NCI-H2107 (cell line): ENCODE measurements at places on chromosomes 1 and 21.

GRCh38 chr1:29114654-29115053 is 9.0 kb downstream of the TMEM200B start:
- DNase-seq: no peak

GRCh38 chr1:91381844-91382243 is 22.8 kb downstream of the HFM1 start:
- DNase-seq: no peak

DNA sequence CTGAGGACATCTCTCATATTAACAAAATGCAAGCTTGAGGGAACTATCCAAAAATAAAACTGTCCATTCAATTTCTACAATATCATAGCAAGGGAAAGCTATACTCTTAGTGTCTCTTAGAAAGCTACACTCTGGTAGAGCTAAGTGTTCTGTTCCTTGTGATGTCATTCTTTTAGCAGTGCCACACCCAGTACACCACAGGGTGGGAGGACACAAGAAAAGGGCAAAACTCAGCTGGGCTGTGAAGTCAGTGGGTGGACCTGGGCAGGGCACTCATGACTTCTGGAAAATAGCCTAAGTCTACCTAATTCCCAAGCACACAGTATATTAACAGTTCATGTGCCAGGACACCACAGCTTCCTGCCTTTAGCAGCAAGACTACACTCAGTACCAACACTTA is 42.2 kb upstream of the TNFSF4 start:
- DNase-seq: no peak

DNA sequence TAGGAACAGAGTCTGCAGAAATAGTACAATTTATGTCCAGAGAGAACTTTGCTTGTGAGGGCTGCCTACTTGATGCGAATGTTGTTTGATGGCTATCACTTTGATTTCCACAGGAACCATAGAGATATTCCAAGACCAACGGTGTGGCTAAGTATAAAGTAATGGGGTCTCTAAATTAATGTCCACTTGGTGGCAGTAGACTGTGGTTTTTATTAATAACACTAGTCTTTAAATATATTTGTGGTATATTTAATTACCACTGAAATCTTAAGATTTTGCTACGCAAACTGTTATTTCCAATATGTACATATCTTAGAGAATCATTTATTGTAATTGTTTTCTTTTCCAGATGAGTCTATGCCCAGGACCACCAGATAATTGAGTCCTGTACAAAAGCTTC is 647.9 kb downstream of the PLA2G4A start:
- DNase-seq: no peak

- DNase-seq: no peak
These were observed 116.4 kb downstream of the TBX19 start for GRCh38 chr1:168396940-168397684.

- peak; percentile 96 for DNase-seq
These were observed 164.6 kb upstream of the GJB5 start for GRCh38 chr1:34590211-34590623.

- DNase-seq: no peak
These were observed 95.5 kb upstream of the PROX1 start for GRCh38 chr1:213891989-213892902.

- DNase-seq: no peak
These were observed 169.8 kb upstream of the CXADR start for GRCh38 chr21:17343055-17343454.

DNA sequence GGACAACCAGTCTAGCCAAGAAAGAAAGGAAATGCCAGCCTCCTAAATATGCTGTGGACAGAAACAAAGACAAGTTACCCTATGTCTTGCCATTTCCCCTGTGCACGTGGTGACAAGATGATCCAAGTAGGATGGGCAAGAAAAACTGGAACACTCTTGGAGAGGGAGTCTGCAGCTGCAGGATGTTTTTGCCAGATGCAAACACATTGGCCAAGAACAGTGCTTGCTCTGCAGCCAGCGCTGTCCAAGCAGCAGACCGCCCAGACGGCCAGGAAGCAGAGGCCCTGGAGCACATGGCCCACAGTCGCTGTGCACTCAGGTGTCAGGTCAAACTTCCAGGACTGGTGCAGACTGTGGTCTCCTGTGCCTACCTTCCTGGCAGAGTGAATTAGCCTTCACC is 189.3 kb downstream of the SLC35F3 start:
- no peak for DNase-seq

- no peak for DNase-seq
These were observed 3.4 kb upstream of the OR10K1 start for GRCh38 chr1:158458263-158458662.

DNA sequence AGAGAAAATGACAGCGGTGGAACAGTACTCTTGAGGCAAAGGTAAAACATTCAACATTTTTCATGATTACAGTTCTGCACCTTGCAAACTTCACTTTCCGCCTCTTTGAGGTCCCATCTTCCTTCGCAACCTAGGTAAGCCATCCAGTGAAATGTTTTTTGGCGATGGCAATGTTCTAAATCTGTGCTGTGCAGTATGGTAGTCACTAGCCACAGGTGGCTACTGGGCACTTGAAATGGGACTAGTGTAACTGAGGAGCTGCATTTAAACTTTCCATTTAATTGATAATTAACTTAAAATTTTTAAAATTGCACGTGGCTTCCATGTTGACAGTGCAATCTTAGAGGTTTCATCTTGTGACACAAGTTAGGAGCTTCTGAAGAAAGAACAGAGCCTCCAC is 13.0 kb downstream of the EXOC8 start:
- no peak for DNase-seq

DNA sequence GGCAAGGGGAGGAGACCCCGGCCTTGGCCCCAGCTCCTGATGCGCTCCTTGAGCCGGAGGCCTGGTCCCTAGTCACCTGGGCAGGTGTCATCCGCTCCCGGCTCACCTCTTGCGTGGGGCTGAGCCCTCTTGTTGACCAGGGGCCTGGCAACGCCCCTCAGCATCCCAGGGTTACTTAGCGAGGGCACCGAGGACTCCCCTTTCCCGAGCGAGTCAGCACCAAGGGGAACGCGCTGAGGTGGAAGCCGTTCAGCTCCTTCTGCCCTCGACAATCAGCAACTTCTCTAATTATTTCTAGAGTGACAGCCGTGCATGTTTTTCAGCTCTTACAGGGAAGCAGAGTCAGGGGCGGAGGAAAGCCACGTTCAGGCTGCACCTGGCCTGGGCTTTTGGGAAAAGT is 522 bp downstream of the SLC45A1 start:
- DNase-seq: no peak

GRCh38 chr1:17199267-17200044 is 5.5 kb upstream of the PADI1 start:
- DNase-seq: no peak

DNA sequence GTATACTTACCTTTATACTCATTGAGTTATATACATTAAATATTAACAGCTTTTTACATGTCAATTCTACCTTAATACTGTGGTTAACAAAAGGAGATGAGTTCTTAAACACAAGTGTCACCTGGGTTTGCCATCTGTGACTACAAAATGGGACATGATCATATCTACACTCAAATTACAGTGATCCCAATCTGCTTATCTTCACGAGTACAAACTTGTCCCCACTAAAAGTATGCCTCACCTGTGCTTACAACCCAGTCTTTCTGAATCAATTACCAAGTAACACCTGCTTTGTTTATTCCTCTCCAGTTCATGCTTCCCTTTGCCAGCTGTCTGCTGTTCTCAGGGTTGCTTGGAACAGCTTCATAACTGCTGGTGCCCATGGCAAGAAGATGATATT is 8.8 kb downstream of the CD1E start:
- no peak for DNase-seq

GRCh38 chr1:72481420-72481970 is 199.2 kb upstream of the NEGR1 start:
- no peak for DNase-seq

- no peak for DNase-seq
These were observed 133.1 kb downstream of the AJAP1 start for GRCh38 chr1:4787551-4787950.

DNA sequence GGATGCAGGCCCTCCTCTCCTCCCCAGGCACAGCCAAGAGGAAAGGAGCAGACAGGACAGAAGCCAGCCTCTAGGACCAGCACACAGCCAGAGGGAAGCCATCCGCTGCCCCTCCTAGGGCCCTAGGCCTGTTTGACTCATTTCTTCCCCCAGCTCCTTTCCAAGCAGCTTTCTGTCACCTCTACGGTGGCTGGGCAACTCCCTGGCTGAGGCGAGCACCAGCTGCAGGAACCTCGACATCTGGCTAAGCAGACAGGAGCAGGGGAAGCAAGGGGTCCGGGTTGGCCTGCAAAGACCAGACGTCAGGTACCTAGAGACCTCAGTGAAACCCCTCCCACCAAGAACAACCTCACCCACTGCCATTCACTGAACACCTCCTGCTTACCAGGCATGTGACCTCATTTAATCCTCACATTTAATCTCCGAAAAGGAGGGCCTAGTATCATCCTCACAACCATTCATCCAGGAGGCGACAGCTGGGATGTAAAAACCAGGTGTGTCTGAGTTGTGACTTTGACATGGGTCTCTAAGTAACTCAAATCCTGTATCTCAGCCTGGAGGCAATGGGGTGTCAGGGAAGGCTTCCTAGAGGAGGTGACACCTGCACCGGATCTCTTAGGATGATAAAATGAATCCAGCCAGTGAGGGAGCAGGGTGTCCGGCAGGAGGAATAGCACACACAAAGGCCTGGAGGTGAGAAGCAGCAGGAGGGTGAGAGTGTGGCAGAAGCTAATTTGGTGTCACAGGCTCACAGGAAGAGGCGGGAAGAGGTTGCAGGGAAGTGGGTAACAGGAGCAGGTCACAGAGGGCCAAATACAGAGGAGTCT is 5.9 kb downstream of the LRP8 start:
- DNase-seq: no peak

- DNase-seq: no peak
These were observed 27.8 kb downstream of the RAB3B start for GRCh38 chr1:51962486-51963356.

GRCh38 chr1:99818063-99818699 is 32.0 kb upstream of the AGL start:
- DNase-seq: no peak

DNA sequence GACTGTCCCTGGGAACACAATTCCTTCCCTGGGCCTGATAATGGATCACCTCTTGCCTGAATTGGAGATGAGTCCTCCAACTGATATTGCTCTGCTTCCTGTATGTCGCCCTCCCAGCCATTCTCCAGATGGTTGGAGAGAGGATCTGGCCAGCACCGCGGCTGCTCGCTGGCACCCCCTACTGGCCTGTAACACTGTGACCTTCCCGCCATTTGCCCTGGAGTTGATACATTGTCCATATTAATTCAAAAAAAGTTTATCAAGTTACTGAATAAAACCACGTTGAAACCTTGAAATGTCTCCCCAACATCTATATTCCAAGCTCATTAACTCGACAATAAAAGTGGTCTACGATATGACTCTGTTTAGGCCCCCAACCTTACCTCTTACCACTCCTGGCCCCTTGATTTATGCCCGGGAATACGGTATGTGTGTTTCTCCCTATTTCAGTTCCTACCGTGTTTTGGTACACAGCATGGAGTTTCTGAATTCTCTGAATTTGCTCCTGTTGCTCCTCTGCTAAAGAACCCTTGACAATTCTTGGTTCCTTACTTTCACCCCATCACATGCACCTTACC is 241.8 kb upstream of the KIAA0040 start:
- no peak for DNase-seq
